ENCODE measurements at places on chromosomes 5 and 9.

- DNase-seq: no peak
Observed at GRCh38 chr9:122263699-122264349, 816 bp downstream of the RBM18 start.

DNA sequence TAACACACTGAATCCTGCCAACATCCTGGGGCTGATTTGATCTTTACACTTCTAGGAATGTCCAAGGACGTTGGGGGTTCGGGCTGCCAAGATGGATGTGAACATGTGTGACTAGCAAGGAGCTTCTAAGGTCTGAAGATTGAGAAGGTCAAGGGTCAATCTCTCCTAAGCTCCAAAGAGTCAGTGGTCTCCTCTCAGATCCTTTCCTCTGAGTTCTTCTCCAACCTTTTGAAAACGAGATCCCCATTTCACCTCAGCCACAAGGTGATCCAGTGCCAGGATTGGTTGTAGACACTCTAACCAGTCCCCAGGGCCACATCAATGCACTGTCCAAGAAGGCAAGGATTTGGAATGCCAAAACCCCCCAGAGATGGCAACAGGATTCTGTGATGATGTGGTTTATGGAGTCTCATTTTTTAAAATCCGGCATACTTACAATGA, 266.8 kb downstream of the NDUFS4 start:
- DNase-seq: no peak

GRCh38 chr9:134350416-134350994, 24.2 kb downstream of the RXRA start:
- DNase-seq: no peak

DNA sequence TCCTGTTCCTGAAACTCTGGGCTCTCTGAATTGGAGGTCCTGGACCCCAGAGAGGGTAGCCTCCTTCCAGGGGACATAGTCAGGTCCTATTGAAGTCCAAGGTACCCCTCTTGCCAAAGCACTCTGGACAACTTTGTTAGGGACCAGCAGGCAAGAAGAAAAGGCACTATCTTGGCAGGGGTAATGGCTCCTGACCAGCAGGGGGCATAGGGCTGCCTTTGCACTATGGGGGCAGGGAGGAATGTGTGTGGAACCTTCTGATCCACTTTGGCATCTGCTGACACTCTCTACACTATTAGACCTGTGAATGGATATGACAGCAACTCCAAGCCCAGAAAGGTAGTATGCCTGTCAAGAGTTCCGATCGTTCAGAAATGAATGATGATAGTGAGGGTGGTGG, 179.0 kb upstream of the CD180 start:
- no peak for DNase-seq

DNA sequence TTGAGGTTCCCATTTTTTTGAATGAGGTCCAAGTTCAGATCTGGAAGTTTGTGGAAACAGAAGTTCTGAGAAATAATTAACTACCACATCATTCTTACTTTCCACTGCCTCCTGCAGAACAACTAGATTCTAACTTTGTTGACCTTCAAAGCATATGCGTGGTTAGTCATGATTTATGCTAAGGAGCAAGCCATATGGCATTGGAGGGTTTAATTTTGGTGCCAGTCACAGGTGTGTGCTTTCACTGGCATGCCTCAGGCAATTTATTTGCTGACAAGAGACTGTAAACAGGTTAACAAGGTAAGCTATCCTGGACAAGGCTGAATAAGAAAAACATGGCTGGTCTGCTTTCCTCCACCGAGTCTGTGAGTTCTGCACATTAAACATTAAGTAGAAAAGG, 31.5 kb downstream of the HMHB1 start:
- no peak for DNase-seq

DNA sequence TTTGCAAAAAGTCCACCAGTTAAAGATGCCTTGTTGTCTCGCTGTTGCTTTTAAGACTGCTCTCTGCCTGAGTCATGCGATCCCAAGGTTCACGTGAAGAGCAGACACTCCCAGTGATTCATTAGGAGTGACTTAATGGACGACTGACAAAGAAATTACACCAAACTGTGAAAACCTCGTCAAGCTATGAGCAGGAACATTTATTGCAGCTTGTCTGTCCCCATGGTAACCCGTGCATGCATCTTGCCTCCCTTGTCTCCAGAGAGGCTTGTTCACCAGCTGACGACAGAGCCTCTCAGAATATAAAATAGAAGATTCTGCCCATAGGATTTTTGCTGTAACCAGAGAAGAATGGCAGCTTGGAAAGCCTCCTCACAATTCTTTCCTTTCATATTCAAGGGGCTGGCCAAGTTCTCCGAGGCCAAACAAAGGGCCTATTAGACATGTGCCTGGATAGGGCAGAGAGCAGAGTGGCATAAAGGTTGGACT, 352.7 kb downstream of the SPOCK1 start:
- DNase-seq: no peak

GRCh38 chr5:73895471-73895870, 269.5 kb downstream of the ARHGEF28 start:
- no peak for DNase-seq

GRCh38 chr9:90844326-90844725, 42.7 kb downstream of the SYK start:
- DNase-seq: no peak

DNA sequence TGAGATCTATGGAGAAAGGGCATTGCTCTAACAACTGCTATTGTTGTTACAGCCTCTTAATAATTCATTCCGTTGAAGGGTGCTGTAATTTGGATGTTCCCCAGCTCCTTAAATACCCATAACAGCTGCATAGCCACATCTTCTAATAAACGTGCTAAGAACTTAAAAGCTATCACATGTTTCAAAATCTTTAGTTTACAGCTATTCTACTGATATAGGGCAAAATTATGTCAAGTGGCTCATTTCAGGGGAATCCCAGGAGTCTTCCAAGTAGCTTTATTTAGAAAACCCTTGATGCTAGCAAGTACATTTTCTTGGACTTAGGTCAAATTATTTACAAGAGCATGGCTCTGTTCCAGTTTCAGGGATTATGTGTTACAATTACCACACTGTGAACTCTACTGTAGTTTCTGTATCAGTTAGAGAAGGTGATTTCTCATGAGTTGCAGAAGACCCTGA, 990.4 kb upstream of the ACO1 start:
- no peak for DNase-seq

- DNase-seq: no peak
Observed at GRCh38 chr5:109455598-109456096, 45.9 kb upstream of the PJA2 start.

Measured in D721Med (cell line).